Activated CD4-positive, alpha-beta T cell treated with anti-CD3 and anti-CD28 coated beads for 48 hours (primary cell): ENCODE measurements at places on chromosomes 1 and 21.

DNA sequence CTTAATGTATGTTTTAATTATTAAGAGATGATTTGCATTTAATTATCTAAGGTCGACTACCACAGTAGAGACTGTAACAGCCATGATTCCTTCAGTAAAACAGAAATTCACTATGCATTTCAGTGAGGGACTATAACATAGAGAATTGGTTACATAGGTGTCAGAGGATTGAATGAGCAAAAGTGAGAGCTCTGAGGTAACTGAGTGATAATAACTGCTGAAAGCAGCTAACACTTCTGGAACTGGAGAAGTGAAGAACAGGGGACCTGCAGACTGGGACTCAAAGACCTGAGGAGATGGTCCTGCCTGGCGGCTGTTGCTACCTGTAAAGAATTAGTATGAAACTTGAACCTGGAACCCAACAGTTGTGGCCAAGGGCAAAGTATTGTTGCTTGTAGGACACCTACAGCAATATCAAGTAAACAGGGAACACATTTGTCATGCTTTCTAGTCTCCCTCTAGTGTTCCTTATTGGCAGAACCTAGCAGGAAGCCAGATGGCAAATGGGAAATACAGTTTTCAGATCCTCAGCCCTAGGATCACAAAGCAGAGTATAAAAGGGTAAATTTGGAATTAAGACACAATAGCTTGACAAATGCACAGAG is 110.6 kb downstream of the HS2ST1 start:
- no peak for DNase-seq

DNA sequence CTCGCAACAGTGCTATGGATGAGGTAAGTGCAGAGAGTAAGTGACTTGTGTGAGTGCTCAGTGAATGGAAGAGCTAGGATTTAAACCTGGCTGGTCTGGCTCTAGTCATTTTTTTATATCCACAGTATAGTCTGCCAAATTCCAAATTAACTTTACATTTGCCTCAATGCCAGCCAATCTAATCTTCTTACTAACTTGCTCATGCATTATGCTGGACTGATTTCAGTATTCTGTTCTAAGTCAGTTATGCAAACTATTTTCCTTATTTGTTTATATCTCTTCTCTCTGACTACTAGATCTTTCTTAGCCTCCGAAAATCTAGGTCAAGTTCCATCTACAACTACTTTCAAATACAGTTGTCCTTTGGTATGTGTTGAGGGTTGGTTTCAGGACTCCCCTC is 133.3 kb downstream of the XPR1 start:
- DNase-seq, result no peak

GRCh38 chr1:182227864-182228547 is 163.6 kb downstream of the GLUL start:
- no peak for DNase-seq

DNA sequence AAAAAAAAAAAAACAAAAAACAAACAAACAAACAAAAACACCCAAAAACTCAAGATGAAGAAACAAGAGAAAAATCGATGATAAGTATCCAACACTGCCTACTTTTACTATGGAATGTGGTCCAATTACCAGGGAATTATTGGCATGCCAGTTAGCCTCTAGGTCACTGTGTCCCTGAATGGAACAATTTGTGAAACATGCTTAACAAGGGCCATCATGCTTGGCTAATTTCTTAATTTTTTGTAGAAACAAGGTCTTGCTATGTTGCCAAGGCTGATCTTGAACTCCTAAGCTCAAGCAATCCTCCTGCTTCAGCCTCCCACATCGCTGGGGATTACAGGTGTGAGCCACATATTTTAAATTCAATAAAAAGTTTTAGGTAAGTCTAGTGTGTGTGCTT is 23.9 kb downstream of the PLPP3 start:
- DNase-seq, result no peak

- DNase-seq, result no peak
Measured at GRCh38 chr1:210328032-210328745, 513 bp upstream of the HHAT start.

DNA sequence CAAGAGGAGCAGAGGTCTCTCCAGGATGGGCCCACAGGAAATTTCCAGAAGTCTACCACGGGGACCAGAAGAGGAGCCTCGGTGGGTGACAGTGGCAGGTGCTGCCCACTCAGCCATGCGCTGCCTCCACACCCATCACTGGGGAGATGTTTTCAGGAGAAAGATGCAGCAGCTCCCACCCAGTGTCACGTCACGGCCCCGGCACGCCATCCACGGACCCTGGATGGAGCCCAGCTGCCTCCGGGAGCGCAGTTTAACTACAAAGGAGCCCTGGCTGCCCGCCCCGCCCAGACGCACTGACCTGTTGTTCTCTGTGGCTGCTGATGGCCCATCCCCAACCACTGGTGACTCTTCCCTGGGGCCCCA is 6.8 kb downstream of the TSPEAR start:
- no peak for DNase-seq

- DNase-seq, result peak; percentile 73
Measured at GRCh38 chr1:111204201-111204982, 3.9 kb upstream of the DENND2D start.

DNA sequence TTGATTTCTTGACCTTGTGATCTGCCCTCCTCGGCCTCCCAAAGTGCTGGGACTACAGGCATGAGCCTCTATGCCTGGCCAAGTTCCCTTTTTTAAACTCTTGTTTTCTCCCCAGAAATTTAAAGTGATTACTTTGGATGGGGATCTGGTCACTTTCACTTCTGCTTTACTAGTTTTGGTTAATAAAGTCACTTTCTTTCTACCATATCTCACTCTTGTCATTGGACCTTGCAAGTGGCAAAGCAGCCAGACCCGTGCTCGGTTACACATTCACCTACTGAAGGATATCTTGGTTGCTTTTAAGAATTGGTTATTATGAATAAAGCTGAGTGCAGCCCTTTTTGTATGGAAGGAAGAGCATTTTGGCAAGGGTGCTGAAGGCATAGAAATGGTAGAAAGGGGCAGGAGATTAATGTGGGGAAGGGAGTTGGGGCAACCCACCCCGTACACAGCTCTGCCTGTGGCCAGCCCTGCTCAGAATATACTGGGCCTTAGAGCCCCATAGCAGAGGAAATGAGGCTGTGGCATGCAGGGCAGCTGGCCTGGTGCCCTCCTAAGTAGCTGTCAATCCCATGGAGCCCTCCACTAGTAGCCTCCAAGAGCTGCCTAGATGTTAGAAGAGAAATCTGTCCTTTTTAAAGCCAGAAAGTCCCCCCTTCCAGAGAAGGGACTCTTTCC is 40.7 kb downstream of the CD2 start:
- DNase-seq, result no peak

- DNase-seq, result no peak
Measured at GRCh38 chr1:155529929-155530328, 32.7 kb downstream of the ASH1L start.

GRCh38 chr1:180571832-180572636 is 13.3 kb downstream of the OVAAL start:
- peak; percentile 70 for DNase-seq

- no peak for DNase-seq
Measured at GRCh38 chr1:159554696-159555095, 18.9 kb upstream of the OR10J5 start.

DNA sequence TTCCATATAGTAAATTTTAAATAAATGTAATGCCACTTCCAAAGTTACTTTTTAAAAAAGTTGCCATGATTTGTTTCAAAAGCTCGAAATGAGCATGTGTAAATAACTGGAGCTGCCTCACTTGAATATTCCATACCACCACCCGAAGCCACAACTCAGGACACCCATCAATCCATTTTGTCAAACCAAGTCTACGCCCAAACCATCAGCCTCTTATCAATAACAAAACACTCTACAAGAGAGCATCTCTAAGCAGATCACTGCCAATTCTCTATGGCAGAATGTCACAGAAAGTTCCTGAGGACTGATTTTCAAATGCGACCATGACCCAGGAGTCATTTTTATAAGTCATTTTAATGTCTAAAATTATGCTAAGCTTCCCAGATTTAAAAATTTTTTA is 4.5 kb downstream of the HNRNPR start:
- no peak for DNase-seq

DNA sequence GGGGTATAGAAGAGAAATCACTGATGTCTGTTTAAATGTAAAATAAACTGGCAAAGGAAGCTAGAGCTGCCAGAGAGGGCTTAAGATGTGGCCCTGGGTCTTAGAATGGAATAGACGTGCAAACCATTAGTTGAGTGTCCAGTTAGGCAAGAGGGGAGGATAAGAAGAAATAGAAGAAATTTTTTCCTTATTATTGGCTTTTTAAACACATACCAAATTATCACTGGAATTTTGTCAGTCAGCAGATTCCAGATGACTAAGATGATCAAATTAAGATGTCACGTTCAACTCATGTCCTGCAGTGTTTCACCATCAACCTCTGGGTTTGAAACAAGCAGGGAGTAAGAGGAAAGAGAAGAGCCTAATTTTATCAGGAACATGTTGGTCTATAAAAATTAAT is 71.6 kb upstream of the C1orf21 start:
- no peak for DNase-seq
